Thyroid gland (tissue), 4 donors: ENCODE measurements at places on chromosomes 12 and 14. TPM values are rescaled to one million over a fixed set of nuclear protein-coding genes. Genes with fewer than 3 reads are reported as not detected.

DNA sequence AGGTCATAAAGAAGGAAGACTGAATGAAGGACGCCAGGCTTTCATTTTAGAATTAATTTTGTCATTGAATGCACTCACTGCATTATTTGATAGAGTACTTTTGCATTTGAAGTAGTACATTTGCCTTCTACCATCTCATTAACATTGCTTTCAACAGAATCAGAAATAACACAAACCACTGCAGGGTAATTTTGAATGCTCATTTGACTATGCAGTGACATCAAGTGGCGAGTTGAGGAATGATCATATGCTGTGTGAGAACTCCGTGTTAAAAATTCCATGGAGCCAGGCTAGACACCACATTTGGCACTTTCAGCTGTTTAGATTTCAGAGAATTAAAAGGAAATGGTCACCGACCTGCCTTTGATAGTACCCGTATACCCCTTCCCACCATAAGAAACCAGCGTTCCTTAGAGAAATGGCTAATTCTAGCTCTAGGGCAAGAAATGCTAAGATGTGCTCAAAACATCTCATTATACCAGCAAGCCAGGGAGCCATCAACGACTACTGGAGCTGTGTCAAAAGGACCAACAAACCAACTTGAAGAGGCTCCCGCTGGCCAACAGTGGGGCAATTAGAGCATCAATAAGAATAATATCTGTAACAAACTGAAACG lies 16.5 kb downstream of the HEBP1 start:
- H3K36me3 ChIP-seq = peaks cover 35% of the 10 kb centered on the region
- H3K27ac ChIP-seq = no peak overlapping the region
- no peaks in the 10 kb centered on the region for H3K27me3 ChIP-seq
- H3K4me3 ChIP-seq = no peak overlapping the region
- H3K4me1 ChIP-seq = peaks cover 29% of the 10 kb centered on the region

The RAD51AP1 gene
- 4.8 TPM for total RNA-seq

- no peaks in the 10 kb centered on the region for H3K4me1 ChIP-seq
- no peaks in the 10 kb centered on the region for H3K27me3 ChIP-seq
- H3K27ac ChIP-seq = no peak overlapping the region
- no peak for DNase-seq
- H3K36me3 ChIP-seq = no peaks in the 10 kb centered on the region
Observed at GRCh38 chr14:61184112-61184511, 97.0 kb downstream of the TMEM30B start.

The BLTP3B gene
- total RNA-seq = 37.3 TPM

- no peaks in the 10 kb centered on the region for H3K36me3 ChIP-seq
- H3K27me3 ChIP-seq = no peaks in the 10 kb centered on the region
- no peak overlapping the region for H3K4me3 ChIP-seq
Observed at GRCh38 chr14:70651522-70651921, 9.8 kb downstream of the TTC9 start.

The NPAS3 gene
- 7.1 TPM for total RNA-seq

DNA sequence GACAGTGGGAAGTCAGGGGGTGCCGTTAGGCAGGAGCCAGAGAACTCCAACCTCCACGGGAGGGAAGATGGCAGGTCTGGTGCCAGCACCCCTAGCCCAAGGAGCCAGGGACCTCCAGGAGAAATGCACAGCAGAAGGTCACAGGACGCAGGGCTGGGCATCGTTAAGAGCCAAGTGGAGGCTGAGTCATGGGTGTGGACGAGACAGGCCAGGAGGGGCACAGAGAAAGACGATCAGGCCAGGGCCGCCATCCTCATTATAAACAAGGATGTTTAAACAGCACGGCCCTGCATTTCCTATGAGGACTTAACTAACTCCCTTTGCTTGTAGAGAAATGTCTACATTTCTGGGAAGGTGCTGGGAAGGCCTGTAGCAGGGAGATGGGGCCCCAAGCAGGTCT lies 77.9 kb upstream of the FZD10 start:
- H3K4me3 ChIP-seq = no peak overlapping the region
- H3K4me1 ChIP-seq = no peaks in the 10 kb centered on the region
- H3K27ac ChIP-seq = no peak overlapping the region
- no peaks in the 10 kb centered on the region for H3K36me3 ChIP-seq
- no peak for DNase-seq
- no peaks in the 10 kb centered on the region for H3K27me3 ChIP-seq

DNA sequence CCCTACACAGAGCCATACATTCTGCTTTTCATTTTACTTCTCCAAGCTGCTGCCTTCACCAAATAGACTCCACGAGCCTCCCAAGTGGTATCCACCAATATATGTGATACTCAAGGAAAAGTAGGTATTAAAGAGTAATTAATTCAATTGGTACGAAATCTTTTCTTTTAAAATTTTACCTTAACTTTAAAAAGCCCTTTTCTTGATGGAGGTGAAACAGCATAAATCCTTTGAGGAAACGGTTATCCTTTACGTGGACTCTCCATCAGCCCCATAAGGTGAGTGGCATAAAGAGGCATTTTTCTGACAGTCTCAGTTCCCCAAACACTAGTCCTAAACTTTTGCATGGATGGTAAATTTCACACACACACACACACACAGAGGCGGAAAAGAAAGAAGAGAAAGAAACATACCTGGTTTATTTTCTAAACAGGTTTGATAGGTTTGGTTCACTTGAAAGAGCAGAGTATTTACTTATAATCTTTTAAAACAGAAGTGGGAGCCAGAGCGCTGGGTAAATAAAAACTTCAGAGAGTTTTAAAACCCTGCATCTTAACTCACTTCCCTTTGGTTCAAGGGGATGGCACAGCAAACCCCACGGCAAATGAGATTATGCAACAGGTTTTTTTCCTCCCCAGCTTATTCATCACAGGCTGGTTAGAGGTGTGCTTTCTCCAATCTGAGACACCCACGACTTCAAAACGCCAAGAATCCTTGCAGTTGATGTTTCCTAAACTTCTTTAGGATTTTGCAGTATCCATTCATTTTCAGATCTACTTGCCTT lies 1.9 kb downstream of the DUSP16 start:
- no peaks in the 10 kb centered on the region for H3K36me3 ChIP-seq
- H3K27me3 ChIP-seq = no peaks in the 10 kb centered on the region
- H3K4me1 ChIP-seq = peaks cover 25% of the 10 kb centered on the region
- DNase-seq = peak; percentile 54
- H3K27ac ChIP-seq = peak overlapping the region; percentile 100

DNA sequence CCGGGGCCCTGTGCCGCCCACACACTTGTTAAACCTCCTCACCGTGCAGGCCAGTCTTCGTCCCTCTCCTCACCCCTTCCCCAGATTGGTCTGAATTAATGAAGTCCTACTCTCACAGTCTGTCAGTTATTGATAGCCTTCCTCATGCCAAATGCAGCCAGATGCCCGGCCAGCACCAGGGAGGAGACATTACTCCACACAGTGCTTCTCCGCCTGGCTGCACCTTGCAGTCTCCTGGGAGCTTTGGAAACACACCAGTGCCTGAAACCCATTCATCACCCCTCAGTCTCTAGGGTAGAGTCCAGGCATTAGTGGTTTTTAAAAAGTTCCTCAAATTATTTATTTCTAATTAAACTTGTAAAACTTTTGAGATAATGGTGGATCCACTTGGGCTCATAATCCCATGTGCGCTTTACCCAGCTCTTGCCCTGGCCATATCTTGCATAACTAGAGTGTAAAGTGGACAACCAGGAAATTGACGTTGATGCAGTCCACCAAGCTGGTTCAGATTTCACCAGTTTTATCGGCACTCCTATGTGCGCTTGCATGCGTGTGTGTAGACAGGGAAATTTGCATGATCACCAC lies 38.2 kb upstream of the TSPAN9 start:
- H3K27me3 ChIP-seq = no peaks in the 10 kb centered on the region
- H3K4me1 ChIP-seq = peaks cover 5% of the 10 kb centered on the region
- peak; percentile 25 for DNase-seq
- no peak overlapping the region for H3K27ac ChIP-seq
- H3K36me3 ChIP-seq = peaks cover 7% of the 10 kb centered on the region

GRCh38 chr14:75751296-75751695 lies 90.2 kb downstream of the TTLL5 start:
- DNase-seq = no peak
- H3K27ac ChIP-seq = no peak overlapping the region
- no peaks in the 10 kb centered on the region for H3K4me1 ChIP-seq

The FSCB gene
- total RNA-seq = 2.0 TPM

- no peak overlapping the region for H3K4me3 ChIP-seq
- no peak overlapping the region for H3K27ac ChIP-seq
- no peak for DNase-seq
- H3K4me1 ChIP-seq = peaks cover 5% of the 10 kb centered on the region
Observed at GRCh38 chr14:71666571-71667145, 265.6 kb upstream of the RGS6 start.
